Foreskin keratinocyte (primary cell): ENCODE measurements at places on chromosomes 5 and 9. TPM values are rescaled to one million over a fixed set of nuclear protein-coding genes. Genes with fewer than 3 reads are reported as not detected.

PCSK1 gene
- not detected in 2 replicates for total RNA-seq

F12 gene
- 6.0 and 9.7 TPM in 2 replicates for total RNA-seq

GBGT1 gene
- total RNA-seq: 1.7 and 3.0 TPM in 2 replicates

NIM1K gene
- total RNA-seq: 0.07 and 0.14 TPM in 2 replicates

ACSL6 gene
- 0.07 TPM in 2 replicates for total RNA-seq

PCDHGA11 gene
- total RNA-seq: 1.7 and 2.7 TPM in 2 replicates

AFAP1L1 gene
- total RNA-seq: 16.5 and 16.6 TPM in 2 replicates

GM2A gene
- 71.5 and 97.6 TPM in 2 replicates for total RNA-seq
